ENCODE measurements at places on chromosomes 7 and 10.
A peak's percentile ranks its signal among the peaks of the same experiment; 100 is the strongest.

DNA sequence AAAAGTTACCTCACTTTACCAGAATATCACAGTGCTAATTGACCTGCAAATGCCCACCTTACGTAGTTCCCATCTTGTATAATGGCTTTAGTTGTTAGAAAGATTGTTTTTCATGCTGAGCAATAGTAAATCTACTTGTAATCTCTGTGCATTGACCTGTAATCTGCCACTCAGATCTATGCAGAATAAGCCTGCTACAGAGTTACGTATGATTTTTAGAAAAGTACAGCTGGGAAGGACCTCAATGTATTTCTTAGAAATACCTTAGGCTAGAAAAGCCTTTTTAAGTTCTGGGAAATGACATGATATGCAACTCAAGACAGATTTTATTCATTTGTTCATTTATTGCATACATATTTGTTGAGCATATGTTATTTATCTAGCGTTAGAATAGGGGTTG is 530.9 kb downstream of the SORCS3 start:
- H3K4me3 ChIP-seq = no peak overlapping the region
- DNase-seq = no peak
- no peaks in the 10 kb centered on the region for H3K36me3 ChIP-seq
- no peak overlapping the region for H3K27ac ChIP-seq
- no peaks in the 10 kb centered on the region for H3K4me1 ChIP-seq

- peaks cover 3% of the 10 kb centered on the region for H3K4me1 ChIP-seq
- no peak for DNase-seq
- H3K27ac ChIP-seq = no peak within 1 kb of the TSS
- no peaks in the 10 kb centered on the region for H3K36me3 ChIP-seq
- H3K27me3 ChIP-seq = peaks cover 100% of the 10 kb centered on the region
These were observed at the start of gene HOXA9 for GRCh38 chr7:27165089-27165995. HOXA9 (minus strand) TSS chr7:27165537; CDS start chr7:27165457, 80 bp downstream.

GRCh38 chr10:103696094-103696410 is 159.3 kb downstream of the SH3PXD2A start:
- no peaks in the 10 kb centered on the region for H3K36me3 ChIP-seq
- peaks cover 11% of the 10 kb centered on the region for H3K4me1 ChIP-seq
- H3K27ac ChIP-seq = no peak overlapping the region
- H3K4me3 ChIP-seq = no peak overlapping the region
- DNase-seq = no peak

DNA sequence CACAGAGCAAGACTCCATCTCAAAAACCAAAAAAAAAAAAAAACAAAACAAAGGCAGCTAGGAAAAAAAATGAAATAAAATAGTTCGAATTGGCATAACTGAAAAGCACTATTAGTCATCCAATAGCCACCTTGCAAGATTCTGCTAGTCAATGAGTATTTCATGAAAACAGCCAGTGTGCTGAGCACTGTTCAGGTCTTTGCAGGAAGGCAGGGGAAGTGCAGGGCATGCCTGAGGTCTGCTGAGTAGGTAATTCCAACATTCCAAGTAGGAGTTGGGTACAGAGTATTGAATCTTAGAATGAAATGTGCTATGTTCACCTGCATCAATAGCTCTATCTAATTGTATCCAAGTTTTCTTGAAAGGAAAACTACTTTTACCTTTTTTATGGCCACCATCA is 22.9 kb downstream of the ABRAXAS2 start:
- peaks cover 24% of the 10 kb centered on the region for H3K36me3 ChIP-seq
- H3K27ac ChIP-seq = no peak overlapping the region
- DNase-seq = no peak
- H3K27me3 ChIP-seq = no peaks in the 10 kb centered on the region
- H3K4me1 ChIP-seq = no peaks in the 10 kb centered on the region
- no peak overlapping the region for H3K4me3 ChIP-seq

DNA sequence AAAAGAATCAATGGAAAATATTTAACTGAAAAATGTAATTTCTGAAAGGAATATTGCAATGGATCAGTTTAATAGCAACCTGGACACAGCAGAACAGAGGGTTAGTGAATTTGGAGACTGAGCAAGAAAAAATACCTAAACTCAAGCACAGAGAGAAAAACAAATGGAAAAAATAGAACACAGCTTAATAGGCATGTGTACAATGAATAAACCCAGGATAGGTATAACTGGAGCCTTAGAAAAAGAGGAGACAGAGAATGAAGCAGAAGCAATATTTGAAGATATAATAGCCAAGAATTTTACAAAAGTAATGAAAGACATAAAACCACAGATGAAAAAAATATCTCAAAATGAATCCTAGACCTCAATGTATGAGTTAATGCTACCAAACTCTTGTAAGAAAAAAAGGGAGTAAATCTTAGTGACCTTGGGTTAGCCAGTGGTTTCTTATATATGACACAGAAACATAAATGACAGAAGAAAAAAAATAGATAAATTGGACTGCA is 2.9 kb upstream of the DNAJC1 start:
- H3K4me3 ChIP-seq = no peak overlapping the region
- H3K4me1 ChIP-seq = peaks cover 7% of the 10 kb centered on the region
- no peaks in the 10 kb centered on the region for H3K27me3 ChIP-seq
- no peak for DNase-seq

DNA sequence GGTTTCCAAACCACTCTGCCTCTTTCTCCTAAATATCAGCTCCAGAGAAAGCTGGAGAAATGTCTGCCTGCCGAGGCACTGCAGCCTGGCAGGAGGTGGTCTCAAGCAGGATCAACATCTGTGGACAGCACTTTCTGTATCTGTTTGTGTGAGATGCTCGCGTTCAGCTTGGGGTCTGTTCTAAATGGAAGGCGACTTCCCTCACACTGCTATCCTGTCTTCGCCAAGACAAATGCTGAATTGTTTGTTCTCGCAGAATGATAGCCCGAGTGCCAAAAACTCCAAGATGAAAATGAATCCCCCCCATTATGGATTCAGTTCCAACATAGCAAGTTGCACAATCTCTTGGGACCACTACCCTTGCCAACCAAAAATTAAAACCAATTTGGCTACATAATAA is 72.2 kb upstream of the PALS2 start:
- no peak for DNase-seq
- no peak overlapping the region for H3K4me3 ChIP-seq
- no peak overlapping the region for H3K27ac ChIP-seq
- H3K4me1 ChIP-seq = peaks cover 4% of the 10 kb centered on the region

GRCh38 chr10:10007957-10008356 is 1009.7 kb upstream of the CELF2 start:
- no peaks in the 10 kb centered on the region for H3K4me1 ChIP-seq
- H3K36me3 ChIP-seq = no peaks in the 10 kb centered on the region
- DNase-seq = no peak
- H3K27me3 ChIP-seq = no peaks in the 10 kb centered on the region
- H3K27ac ChIP-seq = no peak overlapping the region

DNA sequence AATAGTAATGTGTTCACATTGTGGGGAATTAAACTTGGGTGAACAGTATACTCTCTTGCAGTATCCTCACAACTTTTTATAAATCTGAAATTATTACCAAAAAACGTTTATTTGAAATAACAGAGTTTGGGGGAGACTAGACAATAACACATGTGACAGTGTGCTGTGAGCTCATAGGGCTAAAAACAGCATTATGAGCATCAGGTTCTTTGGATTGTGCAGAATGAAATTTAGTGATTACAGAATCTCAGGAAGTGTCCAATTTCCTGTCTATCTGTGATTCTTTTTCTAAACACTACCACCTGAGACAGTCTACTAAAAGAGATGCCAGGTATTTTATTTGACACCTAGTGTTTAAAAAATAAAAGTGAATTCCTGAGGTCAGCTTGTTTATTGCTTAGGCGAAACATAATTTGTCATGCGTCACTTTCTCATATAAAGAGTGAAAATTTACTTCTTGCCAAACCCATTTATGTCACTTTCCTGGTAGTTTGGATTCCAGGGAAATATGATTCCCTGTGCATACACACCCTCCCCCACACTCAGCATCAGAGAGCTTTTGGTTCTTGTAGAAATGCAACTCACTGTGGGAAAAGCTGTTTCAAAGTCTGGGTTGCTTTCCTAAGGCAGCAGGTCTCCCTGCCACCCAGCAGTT is 71.2 kb downstream of the AOAH start:
- H3K4me3 ChIP-seq = no peak overlapping the region
- no peaks in the 10 kb centered on the region for H3K36me3 ChIP-seq
- no peaks in the 10 kb centered on the region for H3K27me3 ChIP-seq
- H3K4me1 ChIP-seq = peaks cover 9% of the 10 kb centered on the region
- H3K27ac ChIP-seq = no peak overlapping the region

GRCh38 chr7:140229101-140229525 is 52.3 kb upstream of the KDM7A start:
- DNase-seq = no peak
- no peak overlapping the region for H3K27ac ChIP-seq
- no peaks in the 10 kb centered on the region for H3K4me1 ChIP-seq
- H3K4me3 ChIP-seq = no peak overlapping the region
- H3K27me3 ChIP-seq = peaks cover 6% of the 10 kb centered on the region
- H3K36me3 ChIP-seq = no peaks in the 10 kb centered on the region

DNA sequence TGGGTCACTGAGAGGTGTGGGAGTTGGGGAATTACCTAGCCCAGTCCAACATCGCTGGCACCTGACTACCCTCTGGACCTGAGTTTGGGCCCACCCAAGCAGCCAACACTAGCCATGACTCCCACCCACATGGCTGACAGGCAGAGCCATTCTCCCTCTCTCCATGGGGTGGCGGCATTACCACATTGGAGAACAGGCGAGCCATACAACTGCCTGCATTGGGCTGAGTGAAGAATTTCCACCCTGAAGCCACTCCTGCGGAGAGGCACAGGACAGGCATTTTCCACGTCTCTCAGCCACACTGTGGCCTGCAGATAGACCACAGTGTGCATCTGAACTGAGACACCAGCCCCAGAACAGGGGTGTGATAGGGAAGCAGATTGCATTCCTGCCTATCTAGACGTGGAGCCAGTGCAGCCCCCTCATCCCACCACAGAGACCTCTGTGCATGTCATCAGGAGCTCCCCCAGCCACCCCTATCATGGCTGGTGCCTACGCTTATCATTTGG is 58.2 kb upstream of the ANTXRL start:
- no peak overlapping the region for H3K4me3 ChIP-seq
- no peaks in the 10 kb centered on the region for H3K36me3 ChIP-seq
- H3K27ac ChIP-seq = no peak overlapping the region
- H3K4me1 ChIP-seq = no peaks in the 10 kb centered on the region
- peak; percentile 88 for DNase-seq
- no peaks in the 10 kb centered on the region for H3K27me3 ChIP-seq

DNA sequence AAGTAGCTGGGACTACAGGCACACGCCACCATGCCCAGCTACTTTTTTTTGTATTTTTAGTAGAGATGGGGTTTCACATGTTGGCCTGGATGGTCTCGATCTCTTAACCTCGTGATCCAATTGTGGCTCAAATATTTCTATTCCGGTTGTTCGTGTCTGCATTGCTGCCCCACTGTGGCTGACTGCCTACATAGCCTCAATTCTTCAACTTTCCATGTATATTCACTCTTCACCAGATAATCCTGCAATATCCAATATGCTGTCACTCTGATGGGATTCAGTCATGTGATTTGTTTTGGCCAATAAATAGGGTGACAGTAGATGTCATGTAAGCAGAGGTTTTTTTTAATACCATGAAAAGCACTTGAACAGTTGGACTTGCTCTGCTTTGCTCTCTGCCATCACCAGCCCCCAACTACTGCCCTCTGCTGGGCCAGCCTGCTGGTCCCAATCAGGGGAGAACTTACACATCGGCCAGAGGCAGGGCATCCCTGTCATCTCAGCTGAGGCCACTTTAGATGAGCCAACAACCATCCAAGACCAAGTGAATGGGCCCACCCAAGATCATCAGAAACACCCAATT is 56.7 kb downstream of the NSUN6 start:
- DNase-seq = peak; percentile 23
- H3K4me1 ChIP-seq = no peaks in the 10 kb centered on the region
- H3K27ac ChIP-seq = no peak overlapping the region
- no peaks in the 10 kb centered on the region for H3K36me3 ChIP-seq
- H3K27me3 ChIP-seq = no peaks in the 10 kb centered on the region

GRCh38 chr7:78677391-78677790 is 776.1 kb downstream of the MAGI2 start:
- DNase-seq = no peak
- H3K4me3 ChIP-seq = no peak overlapping the region
- no peaks in the 10 kb centered on the region for H3K36me3 ChIP-seq
- no peaks in the 10 kb centered on the region for H3K27me3 ChIP-seq
- no peak overlapping the region for H3K27ac ChIP-seq

- no peak overlapping the region for H3K27ac ChIP-seq
- DNase-seq = peak; percentile 92
- peaks cover 18% of the 10 kb centered on the region for H3K4me1 ChIP-seq
- no peak overlapping the region for H3K4me3 ChIP-seq
- no peaks in the 10 kb centered on the region for H3K36me3 ChIP-seq
These were observed 122.6 kb downstream of the ITIH5 start for GRCh38 chr10:7544203-7544602.

GRCh38 chr7:12715372-12716133 is 28.1 kb downstream of the ARL4A start:
- DNase-seq = peak; percentile 24
- H3K36me3 ChIP-seq = no peaks in the 10 kb centered on the region
- H3K27me3 ChIP-seq = no peaks in the 10 kb centered on the region
- H3K4me1 ChIP-seq = peaks cover 4% of the 10 kb centered on the region
- no peak overlapping the region for H3K4me3 ChIP-seq

GRCh38 chr10:62760401-62760800 is 44.1 kb upstream of the ADO start:
- no peak overlapping the region for H3K4me3 ChIP-seq
- DNase-seq = no peak
- peaks cover 13% of the 10 kb centered on the region for H3K4me1 ChIP-seq
- H3K27ac ChIP-seq = no peak overlapping the region
- no peaks in the 10 kb centered on the region for H3K36me3 ChIP-seq

DNA sequence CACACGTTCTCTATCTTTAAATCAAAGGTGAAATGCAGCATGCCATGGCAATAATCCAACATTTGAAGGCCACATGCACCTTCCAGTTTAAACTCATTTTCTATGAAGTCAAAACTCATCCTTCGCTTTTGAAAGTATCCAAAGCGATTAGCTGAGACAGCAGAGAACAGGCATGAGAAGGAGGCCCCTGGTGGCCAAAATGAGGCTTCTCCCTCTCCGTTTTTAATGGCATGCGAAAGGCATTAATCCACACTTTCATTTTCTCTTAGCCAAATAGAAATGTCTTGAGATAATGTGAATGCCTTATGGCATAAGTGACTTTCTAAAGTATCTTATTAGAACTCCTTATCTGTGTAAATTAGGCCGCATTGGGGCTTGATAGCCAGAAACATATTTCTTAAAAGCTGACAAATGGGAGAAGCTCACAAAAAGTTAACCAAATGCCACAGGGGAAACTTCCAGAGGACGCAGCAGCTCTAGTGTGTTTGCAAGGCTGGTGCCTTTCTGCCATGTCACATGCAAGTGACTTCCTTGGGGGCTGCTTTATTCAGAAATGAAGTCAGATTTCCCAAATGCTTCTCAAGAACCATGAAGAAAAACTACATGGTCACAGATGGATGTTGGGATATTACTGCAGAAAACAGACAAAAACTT is 1189.6 kb downstream of the SORCS1 start:
- no peaks in the 10 kb centered on the region for H3K27me3 ChIP-seq
- peak; percentile 52 for DNase-seq
- H3K4me3 ChIP-seq = no peak overlapping the region
- no peaks in the 10 kb centered on the region for H3K36me3 ChIP-seq

GRCh38 chr7:150447966-150448788 is 2.3 kb upstream of the GIMAP8 start:
- H3K27me3 ChIP-seq = no peaks in the 10 kb centered on the region
- no peaks in the 10 kb centered on the region for H3K36me3 ChIP-seq
- no peak overlapping the region for H3K4me3 ChIP-seq
- no peak overlapping the region for H3K27ac ChIP-seq
- no peaks in the 10 kb centered on the region for H3K4me1 ChIP-seq
- DNase-seq = no peak

GRCh38 chr7:21071561-21072501 is 285.1 kb upstream of the SP8 start:
- peaks cover 36% of the 10 kb centered on the region for H3K4me1 ChIP-seq
- H3K27ac ChIP-seq = no peak overlapping the region
- H3K4me3 ChIP-seq = no peak overlapping the region
- H3K27me3 ChIP-seq = no peaks in the 10 kb centered on the region
